ENCODE measurements at places on chromosomes 6 and 20.

DNA sequence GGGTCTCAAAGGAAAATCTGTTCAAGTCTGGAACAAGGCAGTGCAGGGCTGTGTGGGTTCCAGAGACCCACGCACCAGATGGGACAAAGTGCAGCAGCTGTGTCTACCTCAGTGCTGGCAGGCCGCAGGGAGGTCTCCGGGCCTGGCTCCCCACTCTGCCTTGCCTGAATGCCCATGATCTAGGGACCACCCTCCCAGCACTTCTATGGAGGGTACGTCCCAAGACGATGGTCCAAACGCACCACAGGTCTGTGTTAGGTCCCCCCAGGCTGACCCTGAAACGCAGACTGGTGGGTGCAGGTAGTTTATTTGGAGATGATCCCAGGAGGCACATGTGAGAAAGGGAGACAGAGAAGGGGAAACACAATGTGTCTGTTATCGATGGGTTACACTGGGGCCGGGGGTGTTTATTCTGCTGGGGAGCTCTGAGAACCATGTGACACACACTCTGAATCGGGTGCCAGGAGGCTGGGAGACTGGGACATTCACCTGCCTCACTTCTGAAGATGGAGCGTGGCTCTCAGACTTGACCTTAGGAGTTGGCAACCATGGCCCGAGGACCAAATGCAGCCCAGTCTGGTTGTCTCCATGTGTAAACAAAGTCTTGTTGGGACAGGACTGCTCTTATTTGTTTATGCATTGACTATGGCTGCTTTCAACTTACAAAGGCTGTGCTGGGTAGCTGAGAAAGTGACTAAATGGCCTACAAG, 21.7 kb downstream of the CST9L start:
- no peak for DNase-seq

DNA sequence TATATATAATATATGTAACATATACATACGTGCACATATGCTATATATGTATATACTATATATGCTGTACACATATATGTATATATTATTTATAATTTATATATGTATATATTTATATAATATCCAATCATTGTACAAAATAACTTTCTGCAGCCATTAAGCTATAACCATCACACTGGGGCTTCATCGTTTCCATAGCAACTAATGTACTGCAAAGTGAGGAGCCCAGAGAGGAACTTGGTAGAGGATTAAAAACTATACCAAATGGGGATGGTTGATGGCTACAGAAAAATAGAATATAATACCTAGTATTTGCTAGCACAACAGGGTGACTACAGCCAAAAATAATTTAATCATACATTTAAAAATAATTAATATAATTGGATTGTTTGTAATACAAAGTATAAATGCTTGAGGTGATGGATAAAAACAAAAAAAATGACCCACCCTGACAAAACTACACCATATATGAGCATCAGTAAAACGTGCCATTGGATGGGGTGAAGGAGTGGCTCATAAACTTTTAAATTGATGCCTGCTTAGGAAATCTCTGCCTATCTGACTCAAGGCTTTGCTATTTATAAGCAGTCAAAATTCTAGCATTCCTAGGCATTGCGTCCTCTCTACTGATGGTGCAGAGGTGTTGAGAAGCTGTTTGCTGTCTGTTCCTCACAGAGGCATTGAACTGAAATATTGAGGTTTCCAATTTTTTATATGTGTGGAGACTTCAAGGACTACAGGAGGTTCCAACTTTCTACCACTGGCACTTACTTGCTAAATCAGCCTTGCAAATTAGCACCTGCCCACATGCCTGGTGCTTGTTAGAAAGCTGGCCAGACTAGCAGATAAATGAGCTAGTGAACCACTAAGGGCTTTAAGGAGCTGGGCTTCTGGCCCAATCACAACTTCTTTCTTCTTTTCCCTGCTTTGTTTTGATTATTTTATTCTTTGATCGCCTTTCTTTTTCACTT, 190.1 kb downstream of the SCP2D1 start:
- DNase-seq, result no peak

DNA sequence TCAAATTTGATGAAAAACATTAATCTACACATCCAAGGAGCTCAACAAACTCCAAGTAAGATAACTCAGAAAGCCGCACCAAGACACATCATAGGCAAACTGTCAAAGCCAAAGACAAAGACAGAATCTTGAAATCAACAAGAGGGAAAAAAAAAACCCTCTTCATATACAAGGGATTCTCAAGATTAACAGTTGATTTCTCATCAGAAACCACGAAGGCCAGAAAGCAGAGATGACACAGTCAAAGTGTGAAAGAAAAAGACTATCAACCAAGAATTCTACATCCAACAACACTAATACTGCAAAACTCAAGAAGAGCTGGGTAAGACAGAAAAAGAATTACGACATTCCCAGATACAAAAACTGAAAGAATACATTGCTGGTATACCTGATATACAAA, 73.8 kb downstream of the CDK19 start:
- no peak for DNase-seq

DNA sequence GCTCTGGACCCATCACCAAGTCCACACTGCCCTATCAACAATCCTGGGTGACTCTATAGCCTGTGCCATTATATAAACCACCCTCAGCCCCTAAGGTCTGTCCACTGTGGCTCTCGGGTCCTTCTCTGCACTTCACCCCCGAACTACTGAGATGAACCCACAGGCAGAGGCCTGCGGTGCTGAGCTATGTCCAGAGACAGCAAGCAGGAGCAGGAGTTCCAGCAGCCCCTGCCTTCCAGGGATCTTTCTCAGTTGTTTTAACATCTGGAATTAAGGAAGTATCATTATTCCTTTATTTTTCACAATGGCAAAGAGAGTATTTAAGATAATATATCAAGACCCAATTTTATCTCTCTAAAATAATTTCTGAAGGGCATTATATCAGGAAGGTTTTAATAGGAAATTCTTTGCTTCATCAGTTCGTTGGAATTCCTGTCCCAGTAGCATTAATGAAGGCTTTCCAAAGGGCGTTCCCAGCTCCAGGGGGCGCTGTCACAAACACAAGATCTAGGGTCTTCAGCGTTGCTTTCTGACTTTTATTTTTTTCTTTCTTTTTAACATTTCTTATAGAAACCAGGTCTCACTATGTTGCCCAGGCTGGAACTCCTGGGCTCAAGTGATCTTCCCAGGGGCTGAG, 27.3 kb downstream of the RRBP1 start:
- no peak for DNase-seq

DNA sequence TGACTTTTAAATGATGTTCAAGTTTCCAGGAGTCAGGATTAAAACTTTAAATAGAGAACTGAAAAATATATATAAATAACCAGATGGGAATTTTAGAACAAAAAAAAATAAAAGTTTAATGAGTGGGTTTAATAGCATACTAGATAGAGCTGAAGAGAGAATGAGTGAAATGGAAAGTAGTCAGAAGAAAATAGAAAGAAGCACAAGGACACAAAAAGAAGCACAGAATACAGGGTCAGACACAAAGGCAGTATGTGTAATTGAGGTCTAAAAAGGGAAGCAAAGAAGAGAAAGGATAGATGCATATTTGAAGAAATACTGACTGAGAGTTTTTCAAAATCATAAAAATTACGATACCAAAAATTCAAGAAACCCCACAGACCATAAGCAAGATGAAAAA, 159.8 kb upstream of the FERMT1 start:
- DNase-seq, result no peak

DNA sequence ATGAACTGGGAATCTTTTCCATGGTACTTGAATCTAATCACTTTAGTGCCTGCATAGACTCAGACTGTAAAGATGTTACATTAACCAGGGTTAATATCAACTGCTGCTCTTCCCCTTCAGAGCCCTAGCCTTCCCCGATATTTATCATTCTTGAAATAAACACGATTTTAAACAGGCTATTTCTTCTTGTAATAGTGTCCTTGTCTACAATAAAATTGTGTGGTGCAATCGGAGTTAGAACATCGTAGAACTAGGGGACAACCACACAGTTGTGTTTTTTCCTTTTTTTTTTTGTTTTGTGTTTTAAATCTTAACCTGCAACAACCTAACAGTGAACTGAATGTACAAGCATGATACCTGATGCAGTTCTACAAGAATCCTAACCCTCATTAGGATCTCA, 4.5 kb downstream of the GJA1 start:
- DNase-seq, result no peak

- no peak for DNase-seq
Measured at GRCh38 chr20:50762435-50763220, 31.2 kb downstream of the PARD6B start.

DNA sequence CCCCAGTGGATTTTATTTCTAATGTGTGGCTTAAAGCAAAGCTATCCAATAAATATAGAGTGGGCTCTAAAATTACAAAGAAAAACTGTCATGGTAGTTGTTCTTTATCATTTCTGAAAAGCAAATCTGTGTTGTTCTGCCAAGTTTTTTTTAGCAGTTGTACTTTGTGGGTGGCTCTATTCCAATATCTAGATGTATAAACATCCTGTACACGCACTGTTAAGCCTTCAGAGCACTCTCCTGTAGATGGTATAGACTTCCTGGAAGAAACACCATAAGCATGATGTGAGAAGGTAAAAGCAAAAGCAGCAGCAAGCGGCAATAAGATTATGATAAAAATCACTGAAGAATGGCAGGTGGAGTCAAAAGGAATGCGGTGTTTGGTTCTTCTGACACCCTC, 21.5 kb upstream of the TMEM30A start:
- no peak for DNase-seq

- DNase-seq, result no peak
Measured at GRCh38 chr6:129789974-129790373, 71.1 kb downstream of the TMEM244 start.

DNA sequence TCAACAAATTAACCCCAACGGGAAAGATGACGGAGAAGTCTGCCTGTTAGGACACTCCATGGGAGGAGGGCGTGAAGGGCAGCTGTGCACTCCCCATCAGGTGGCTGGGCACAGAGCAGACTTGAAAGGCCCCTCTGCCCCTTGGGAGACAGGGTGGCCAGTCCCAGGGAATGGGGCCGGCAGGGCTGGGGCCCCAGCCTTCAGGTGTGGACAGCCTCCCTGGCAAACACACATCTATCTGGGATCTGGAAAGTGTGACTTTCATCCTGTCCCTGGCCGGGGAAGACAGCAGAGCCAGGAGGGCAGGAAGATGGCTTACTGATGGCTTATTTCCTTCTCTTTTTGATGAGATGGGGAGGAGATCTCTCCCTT, 4.5 kb upstream of the FRMD1 start:
- no peak for DNase-seq

DNA sequence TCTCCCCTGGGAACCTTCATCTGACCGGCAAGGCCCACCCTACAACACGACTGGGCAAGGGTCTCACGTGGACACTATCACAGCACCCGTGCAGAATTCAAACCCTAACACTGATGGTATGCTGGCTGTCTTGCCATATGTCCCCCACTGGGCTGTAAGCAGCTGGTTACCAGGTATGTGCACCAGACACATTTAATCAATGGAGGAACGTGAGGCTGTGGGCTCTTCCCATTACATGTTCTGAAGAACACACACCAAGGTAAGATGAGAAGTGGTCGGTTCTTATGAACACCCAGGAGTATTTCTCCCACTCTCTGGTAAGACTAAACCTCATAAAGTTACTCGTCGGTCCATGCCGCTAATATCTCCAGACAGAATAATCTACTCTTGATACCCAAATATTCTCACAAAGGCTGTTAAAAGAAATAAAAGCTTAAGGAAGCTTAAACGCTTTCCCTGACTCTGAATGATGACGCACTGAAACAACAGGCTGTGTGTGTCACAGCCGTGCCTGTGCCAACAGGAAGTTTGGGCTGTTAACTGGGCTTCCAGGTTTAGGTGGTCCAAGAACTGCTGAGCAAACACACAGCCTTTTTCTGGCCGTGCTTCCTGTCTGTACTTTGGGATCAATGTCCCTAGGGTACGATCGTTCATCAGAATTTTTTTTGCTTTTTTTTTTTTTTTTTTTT, 75.3 kb downstream of the SLC23A2 start:
- no peak for DNase-seq

DNA sequence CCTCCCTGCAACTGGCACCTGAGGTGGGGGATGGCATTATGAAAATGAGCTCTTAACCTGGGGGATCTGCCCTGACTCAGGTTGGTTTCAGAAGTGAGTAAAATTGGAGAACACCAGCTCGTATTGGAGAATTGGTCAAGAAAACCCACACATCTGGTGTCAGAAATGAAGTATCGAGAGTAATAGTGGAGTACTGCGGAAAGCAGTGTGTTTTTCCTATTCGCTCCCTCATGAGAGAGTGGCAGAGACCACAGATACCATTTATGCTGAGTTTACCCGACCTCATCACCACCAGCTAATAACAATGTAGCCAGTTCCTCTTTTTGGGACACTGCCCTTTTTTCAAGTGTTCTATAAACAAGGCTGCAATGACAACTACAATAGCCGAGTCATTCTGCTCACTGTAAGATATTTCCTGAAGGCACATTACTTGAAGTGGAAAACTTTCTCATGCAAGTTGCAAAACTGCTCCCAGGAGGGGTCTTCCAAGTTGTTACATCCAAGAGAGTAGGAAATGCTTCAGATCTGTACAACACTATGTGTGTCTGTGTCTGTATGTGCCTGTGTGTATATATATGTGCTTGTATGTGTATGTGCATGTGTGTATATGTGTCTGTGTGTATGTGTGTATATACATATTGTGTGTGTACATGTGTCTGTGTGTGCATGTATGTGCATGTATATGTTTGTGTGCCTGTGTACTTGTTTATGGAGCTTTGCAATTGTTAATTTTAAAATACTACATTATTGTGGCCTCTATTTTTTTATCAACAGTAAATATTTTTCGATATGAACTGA, 106.0 kb upstream of the CST7 start:
- DNase-seq, result no peak

DNA sequence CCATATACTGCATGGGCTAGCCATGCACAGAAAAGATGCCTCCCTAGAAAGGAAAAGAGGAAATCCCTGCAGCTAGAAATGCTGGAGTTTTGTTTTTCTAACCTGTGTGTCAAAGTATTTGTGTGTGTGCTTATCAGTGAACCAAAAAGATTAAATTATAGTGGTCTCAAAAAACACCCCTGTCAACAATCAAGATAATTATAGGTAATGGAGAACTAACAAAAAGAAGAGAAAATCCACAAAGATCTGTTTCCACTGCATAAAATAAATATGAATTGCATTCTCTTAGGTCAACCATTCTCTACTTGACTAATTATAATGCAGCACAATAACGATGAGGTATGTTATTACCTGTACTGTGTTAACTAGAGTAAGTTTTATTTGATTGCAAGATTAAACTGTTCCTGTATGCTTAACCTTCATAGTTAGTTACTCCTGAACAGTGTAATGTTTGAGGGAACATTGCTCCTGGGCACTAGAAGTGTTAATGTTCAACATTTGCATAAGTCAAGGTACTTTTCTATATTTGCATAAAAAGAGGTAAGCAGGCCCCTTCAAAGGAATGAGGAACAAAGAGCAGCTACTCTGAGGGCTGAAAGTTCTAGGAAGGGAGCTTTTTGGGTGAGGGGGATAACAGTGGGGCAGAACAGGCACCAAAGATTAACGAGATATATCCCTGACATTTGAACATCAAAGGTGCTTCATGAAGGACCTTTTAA, 212.1 kb downstream of the BTBD9 start:
- DNase-seq, result no peak

GRCh38 chr6:89184344-89184743, 32.8 kb downstream of the GABRR1 start:
- no peak for DNase-seq

Measured in activated CD4-positive, CD25-positive, alpha-beta regulatory T cell treated with anti-CD3 and anti-CD28 coated beads, Interleukin-2, amount 50 U/mL, for 72 hours (primary cell).